ENCODE measurements at places on chromosomes 5 and 9.

GRCh38 chr5:148957591-148958202 is 105.2 kb downstream of the SH3TC2 start:
- no peak for DNase-seq

DNA sequence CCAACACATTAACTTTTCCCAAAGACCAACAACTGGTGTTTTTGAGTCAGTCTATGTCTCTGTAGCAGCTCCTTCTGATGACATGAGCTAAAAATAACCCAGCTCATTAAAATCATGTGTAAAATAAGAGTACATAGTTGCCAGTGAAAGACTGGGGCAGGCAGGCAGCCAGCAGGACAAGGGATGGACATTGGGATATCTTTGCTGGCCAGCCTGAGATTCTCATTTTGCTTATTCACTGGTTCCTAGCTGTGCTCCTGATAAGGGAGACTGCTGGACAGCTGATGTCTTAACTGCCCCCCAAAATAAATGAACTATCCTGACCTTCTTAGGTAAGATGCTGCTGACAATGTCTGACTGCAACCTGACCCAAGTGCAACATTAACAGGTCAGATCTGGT is 33.9 kb downstream of the EPB41L4B start:
- no peak for DNase-seq

GRCh38 chr9:76629205-76629990 is 134.8 kb upstream of the PCA3 start:
- DNase-seq, result no peak

- no peak for DNase-seq
These were observed 395.6 kb downstream of the DMAC1 start for GRCh38 chr9:7403839-7404487.

DNA sequence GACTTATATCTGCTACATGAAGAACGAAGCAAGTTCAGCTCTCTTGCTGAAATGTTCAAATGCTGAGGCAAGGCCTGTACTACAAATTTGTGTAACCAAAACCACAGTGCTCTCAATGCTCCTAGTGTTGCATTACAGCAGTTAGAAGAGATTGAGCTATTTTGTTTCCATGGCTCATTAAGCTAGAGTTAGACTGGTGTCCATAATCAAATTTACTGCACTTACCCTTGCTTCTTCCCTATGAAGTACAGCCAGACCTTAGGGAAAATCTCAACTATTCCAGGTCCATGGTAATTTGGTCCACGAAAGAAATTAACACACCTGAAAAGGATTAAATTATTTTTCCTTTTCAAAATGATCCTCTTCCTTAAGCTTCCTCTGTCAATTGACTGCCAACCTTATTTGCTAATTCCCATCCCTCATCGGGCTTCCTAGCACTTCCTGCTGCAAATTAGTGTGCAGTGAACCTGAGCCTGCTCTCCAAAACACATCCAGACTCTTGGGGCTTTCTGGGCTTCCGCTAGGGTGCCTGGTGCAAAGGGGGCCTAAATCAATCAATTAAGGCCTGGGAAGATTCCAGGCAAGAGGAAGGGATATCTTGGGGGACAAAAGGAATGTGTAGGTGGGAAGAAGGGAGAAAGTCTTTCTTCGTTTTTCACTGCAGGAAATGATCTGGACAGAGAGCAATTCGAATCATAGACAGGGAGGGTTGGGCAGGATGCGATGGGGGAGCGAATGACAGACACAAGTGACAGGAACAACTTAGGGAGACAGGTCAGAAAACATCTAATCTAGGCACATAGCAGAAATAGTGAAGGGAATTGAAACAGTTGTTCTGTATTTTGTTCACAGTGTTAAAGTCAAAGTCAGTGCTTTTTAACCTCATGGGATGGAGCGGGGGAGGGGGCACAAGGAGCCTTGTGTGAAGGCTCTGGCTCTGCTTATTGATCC is 542.4 kb downstream of the RAB3C start:
- no peak for DNase-seq

GRCh38 chr9:137277329-137278041 is at the start of gene TOR4A:
Gene TOR4A, plus strand, starts transcription at chr9:137277726. Its CDS starts 964 bp downstream, at chr9:137278690.
- DNase-seq, result peak; percentile 75

Measured in frontal cortex (tissue), 4 donors.